H7 (cell line): ENCODE measurements at places on chromosomes 12 and 14.

GRCh38 chr12:54037360-54038283 lies 4.8 kb downstream of the HOXC5 start:
- DNase-seq = no peak

GRCh38 chr14:51869411-51870100 lies 9.1 kb downstream of the GNG2 start:
- no peak for DNase-seq

- no peak for DNase-seq
Measured at GRCh38 chr12:20289520-20289919, 78.8 kb upstream of the PDE3A start.

- no peak for DNase-seq
Measured at GRCh38 chr12:105504286-105504685, 173.8 kb downstream of the C12orf75 start.

- no peak for DNase-seq
Measured at GRCh38 chr12:93670104-93670503, 7.1 kb upstream of the CRADD start.

DNA sequence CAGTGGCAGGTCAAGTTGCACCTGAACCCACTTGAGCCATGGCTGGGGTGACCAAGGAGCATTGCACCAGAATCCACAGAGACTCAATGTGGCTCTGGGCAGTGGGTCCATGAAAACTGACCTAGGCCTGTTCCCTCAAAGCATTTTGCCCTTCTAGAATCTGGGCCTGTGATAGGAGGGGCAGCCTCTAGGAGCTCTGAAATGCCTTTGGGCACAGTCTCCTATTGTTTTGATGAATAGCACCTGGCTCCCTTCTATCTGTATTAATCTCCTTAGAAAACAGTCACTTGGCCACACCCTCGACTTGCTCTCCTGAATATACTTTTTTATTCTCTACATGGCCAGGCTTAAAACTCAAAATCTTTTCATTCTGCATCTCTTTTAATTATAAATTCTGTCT lies 14.1 kb upstream of the KRAS start:
- no peak for DNase-seq

- peak; percentile 76 for DNase-seq
Measured at GRCh38 chr12:10190558-10191388, 11.9 kb downstream of the TMEM52B start.

- no peak for DNase-seq
Measured at GRCh38 chr12:115070313-115070712, 386.3 kb upstream of the TBX3 start.

DNA sequence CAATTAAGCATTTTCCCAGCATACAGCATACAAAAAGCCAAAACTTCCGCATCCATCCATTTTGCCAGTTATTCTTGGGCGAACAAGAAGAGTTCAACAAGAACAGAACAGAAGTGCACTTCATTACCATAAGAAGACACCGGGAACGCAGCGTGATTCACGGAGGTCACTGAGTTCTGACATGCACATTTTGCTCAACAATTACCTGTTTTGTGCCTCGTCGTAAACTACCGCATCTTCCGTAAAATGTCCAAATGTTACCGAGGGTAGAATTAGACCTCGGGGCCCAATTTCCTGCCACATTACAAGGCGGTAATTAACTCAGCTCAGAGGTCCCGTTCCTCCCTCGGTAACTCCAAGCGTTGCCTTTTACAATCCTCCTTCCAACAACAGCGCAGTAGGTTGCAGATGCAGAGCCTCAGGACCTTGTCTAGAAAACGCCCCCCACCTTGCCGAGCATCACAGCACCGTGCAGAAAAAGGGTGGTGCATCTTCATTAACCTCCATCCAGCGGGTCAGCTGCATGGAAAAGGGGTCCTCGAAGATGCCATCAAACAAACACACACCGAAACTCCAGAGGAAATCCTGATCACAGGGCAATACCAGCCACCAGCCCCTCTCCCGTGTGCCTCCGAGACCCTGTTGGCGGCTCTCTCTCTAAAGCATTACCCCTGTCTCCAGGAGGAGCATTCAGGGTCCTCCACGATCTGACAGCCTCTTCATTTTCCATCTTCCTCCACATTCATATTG lies 125.2 kb downstream of the BCL11B start:
- DNase-seq = no peak

DNA sequence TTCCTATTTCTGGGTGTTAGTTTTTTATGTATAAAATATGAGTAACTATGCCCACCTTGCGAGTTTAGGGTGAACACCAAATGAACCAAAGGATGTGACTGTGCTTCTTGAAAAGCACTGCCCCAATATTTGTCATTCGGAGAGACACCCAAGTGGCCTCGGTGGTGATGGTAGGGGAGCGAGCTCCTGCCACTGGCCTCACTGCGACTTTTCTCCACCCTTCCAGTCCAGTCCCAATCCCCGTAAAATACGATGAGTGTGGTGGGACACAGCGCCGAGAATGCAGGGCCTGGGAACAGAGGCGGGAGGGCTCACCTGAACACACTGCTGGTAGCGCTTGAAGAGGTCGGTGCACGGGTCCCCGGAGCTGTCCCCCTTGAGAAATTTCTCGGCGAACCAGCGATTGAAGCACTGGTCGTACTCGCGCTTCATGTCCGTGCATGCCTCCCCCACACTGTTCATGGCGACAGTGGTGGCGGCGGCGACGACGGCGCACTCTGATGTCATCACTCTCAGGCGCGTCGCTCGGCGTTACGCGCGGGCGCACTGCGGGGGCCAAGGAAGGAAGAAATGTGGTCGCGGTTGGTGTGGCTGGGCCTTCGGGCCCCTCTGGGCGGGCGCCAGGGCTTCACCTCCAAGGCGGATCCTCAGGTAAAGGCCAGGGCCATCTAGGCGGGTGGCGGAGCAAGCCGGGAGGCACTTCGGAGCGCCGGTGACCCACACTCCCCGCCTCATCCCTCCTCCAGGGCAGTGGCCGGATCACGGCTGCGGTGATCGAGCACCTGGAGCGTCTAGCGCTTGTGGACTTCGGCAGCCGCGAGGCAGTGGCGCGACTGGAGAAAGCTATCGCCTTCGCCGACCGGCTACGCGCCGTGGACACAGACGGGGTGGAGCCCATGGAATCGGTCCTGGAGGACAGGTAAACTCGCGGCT lies at the start of the genes GATC and TRIAP1:
Gene GATC (plus strand): TSS at position 534 of the 933 bp plus-strand sequence. CDS start 37 bp downstream, at position 571.
Gene TRIAP1 (minus strand): TSS at position 474 of the 933 bp plus-strand sequence. CDS start 12 bp downstream, at position 462.
- peak; percentile 90 for DNase-seq

GRCh38 chr12:82870771-82871377 lies 184.2 kb downstream of the TMTC2 start:
- no peak for DNase-seq

GRCh38 chr12:79997096-79997791 lies 62.3 kb upstream of the PPP1R12A start:
- DNase-seq = no peak

DNA sequence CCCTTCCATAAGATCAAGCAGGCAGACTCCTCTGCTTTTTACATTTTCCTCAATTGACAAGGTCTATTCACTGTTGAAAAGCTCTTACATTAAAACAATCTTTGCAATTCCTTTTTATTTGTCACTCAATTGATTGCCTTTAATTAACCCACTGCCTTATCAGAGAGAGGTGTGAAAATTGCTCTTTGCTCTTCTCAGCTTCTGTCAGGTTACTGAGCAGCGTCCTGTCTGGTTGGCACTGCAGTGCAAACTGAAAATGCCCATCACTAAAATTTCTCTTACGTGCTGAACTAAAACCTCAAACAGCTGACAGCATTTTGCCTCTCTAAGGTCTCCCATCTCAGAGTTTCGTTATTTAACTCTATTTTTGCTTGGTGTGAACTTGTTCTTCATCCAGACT lies 504.1 kb upstream of the ATXN7L3B start:
- DNase-seq = no peak

GRCh38 chr12:9786726-9787717 lies 26.3 kb upstream of the CD69 start:
- DNase-seq = no peak

GRCh38 chr12:9721394-9722092 lies 11.4 kb downstream of the CLECL1 start:
- no peak for DNase-seq

DNA sequence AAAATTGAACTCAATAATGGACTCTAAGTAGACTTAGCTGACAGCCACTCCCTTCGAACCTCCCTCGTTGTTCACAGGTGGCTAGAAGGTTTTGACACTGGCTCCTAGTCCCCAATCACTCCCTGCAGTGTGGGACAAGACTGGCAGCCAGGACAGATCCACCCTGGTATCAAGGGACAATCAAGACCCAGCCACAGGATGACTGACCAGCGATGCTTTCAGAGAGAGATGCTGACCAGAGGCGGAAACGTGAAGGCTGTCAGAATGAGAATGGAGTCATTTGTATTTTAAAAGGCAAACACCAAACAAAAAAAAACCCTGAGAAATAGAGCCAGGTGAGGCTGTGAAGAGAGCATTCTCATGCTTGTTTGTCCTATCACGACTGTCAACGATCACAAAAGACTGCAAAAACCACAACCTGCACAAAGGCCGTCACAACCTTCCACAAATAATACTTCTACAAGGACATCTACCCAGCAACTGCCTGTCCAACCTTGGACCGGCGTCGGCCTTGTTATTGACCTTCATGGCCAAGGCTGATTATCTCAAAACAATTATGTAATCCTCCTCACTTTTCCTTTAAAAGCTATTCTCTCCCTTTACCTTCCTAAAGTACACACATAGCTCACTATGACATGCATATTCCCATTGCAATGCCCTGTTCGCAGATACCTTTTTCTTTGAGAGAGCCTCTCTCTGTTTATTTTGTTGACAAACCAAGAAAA lies 13.2 kb downstream of the EIF5 start:
- no peak for DNase-seq

GRCh38 chr12:9669019-9669326 lies 540 bp upstream of the CLEC2D start:
- DNase-seq = no peak

- DNase-seq = no peak
Measured at GRCh38 chr14:51643140-51643539, 8.6 kb upstream of the FRMD6 start.

- DNase-seq = no peak
Measured at GRCh38 chr12:112294793-112295192, 87.4 kb downstream of the HECTD4 start.

GRCh38 chr12:79296133-79296532 lies 394.6 kb downstream of the PAWR start:
- DNase-seq = no peak
